Spinal cord (tissue), 10 donors: ENCODE measurements at places on chromosomes 2 and 18.

DNA sequence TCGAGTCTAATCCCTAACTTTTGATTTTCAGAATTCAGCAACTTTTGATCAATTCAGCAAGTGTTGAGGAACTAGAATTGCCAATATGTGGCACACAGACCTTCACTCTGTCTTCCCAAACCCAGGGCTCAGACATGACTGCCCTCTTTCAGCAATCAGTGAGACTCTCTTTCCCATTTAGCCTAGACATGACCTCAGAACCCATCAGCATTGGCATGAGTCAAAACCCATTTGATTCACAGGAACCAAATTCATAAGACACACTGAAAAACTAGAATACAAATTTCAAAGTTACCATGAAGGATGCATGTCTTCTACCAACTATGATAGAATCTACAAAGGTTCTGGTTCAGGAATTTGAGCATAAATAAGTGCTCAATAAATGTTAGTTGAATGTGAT is 113.6 kb upstream of the MAP3K20 start:
- no peaks in the 10 kb centered on the region for H3K27me3 ChIP-seq
- peaks cover 4% of the 10 kb centered on the region for H3K36me3 ChIP-seq
- no peak overlapping the region for H3K27ac ChIP-seq
- no peak for DNase-seq
- H3K4me3 ChIP-seq, result no peak overlapping the region

DNA sequence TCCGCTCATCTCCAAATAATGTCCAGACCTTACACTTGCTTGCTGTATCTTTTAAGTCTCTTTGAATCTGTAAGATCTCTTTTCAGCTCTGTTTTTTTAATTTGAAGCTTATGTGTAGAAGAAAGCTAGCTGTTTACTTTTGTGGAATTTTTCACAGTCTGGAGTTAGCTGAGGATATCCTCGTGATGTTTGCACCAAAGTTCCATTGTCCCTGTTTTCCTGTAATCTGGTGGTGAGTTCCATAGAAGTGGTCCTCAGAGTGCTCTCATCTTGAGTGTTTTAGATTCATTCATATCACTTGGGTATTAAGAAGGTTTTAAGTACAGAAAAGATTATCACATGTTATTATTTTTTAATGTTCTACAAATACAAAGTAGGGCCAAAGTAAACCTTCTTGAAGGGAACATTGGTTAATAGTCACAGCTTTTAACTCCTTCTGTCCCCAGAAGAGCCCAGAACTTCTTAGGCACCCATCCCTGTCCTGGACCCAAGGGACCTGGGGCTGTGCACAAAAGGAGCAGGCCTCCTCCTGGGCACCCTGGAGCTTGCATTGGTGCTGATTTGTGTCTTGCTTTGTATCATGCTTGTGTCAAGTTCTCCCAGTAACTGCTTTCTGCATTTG is 15.0 kb downstream of the MLPH start:
- H3K4me1 ChIP-seq, result peaks cover 5% of the 10 kb centered on the region
- H3K36me3 ChIP-seq, result no peaks in the 10 kb centered on the region
- H3K27me3 ChIP-seq, result no peaks in the 10 kb centered on the region
- no peak for DNase-seq
- no peak overlapping the region for H3K4me3 ChIP-seq
- no peak overlapping the region for H3K27ac ChIP-seq

DNA sequence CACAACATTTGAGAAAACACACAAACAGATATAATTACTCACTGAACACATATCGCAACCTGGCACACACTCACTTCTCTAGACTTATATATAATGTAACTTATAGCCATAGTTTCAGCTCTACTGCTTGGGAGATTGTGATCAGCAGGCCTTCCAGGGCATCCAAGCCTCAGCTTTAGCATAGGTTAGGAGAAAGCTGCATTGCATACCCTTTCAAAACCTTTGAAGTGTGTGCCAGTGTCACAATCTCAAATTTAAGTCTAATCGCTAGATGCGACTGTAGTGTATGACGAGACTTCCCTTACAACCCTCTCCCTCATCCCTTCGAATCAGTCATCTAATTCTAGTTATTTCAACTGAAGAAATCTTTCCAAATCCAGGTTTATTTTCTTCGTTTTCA is 30.9 kb downstream of the SLC66A3 start:
- DNase-seq, result no peak
- peaks cover 13% of the 10 kb centered on the region for H3K36me3 ChIP-seq
- H3K4me3 ChIP-seq, result no peak overlapping the region
- no peak overlapping the region for H3K27ac ChIP-seq

- H3K4me3 ChIP-seq, result no peak overlapping the region
- no peaks in the 10 kb centered on the region for H3K36me3 ChIP-seq
- H3K27ac ChIP-seq, result no peak overlapping the region
- no peak for DNase-seq
These were observed 138.1 kb downstream of the B3GNT2 start for GRCh38 chr2:62334009-62334408.

DNA sequence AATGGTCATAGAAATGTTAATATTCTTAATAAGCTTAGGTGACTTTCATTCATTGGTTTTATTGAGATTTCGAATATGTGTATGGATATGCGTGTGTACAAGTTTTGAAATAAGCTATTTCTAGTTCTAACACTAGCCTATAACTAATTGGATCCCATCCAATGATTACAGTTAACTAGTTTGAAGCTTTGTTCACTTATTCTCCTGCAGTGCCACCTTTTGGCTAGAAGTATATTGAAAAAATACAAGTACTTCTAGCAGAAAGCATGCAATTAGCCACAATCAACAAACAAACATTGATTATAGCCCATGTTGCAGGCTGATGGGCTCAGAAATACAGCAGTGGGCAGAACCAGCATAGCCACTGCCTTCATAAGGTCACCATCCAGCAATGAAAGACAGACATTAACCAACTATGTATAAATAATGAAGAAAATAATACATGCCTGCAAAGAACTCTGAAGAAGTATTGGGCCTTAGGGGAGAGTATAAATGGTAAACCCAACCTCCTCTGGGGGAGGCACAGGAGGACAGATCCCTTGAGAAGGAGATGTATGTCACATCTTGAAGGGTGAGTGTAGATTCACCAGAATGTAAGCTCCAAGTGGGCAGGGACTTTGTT is 5.1 kb upstream of the PIEZO2 start:
- no peak overlapping the region for H3K4me3 ChIP-seq
- H3K4me1 ChIP-seq, result peaks cover 3% of the 10 kb centered on the region
- no peak for DNase-seq
- no peak overlapping the region for H3K27ac ChIP-seq
- peaks cover 16% of the 10 kb centered on the region for H3K27me3 ChIP-seq
- H3K36me3 ChIP-seq, result no peaks in the 10 kb centered on the region

GRCh38 chr2:63051795-63052333 is 1.2 kb downstream of the OTX1 start:
- H3K27me3 ChIP-seq, result peaks cover 100% of the 10 kb centered on the region
- no peak overlapping the region for H3K4me3 ChIP-seq
- H3K36me3 ChIP-seq, result peaks cover 7% of the 10 kb centered on the region
- peaks cover 93% of the 10 kb centered on the region for H3K4me1 ChIP-seq

- peak overlapping the region; percentile 37 for H3K4me3 ChIP-seq
- H3K36me3 ChIP-seq, result peaks cover 4% of the 10 kb centered on the region
- peak; percentile 44 for DNase-seq
- peaks cover 19% of the 10 kb centered on the region for H3K4me1 ChIP-seq
These were observed 15.6 kb downstream of the RNF144A start for GRCh38 chr2:6932828-6933227.

DNA sequence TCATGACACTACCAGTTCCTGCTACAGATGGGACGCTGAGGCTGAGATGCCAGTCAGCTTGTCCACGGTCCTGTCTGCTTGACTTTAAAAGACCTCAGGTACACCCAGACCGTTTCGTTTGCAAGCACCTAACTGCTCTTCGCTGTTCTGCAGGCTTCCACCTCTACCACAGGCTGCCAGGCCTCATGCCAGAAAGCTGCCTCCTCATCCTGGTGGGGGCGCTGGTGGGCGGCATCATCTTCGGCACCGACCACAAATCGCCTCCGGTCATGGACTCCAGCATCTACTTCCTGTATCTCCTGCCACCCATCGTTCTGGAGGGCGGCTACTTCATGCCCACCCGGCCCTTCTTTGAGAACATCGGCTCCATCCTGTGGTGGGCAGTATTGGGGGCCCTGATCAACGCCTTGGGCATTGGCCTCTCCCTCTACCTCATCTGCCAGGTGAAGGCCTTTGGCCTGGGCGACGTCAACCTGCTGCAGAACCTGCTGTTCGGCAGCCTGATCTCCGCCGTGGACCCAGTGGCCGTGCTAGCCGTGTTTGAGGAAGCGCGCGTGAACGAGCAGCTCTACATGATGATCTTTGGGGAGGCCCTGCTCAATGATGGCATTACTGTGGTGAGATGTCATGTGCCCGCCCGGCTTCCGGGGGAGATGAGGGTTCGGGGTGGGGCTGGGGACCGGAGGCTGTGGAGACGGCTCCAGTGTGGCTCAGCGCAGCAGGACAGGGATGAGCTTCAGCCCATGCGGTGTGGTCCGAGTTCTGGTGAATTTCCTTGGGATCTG is 5.9 kb downstream of the SLC9A4 start:
- DNase-seq, result no peak
- H3K27ac ChIP-seq, result no peak overlapping the region
- no peaks in the 10 kb centered on the region for H3K36me3 ChIP-seq
- H3K4me1 ChIP-seq, result no peaks in the 10 kb centered on the region

DNA sequence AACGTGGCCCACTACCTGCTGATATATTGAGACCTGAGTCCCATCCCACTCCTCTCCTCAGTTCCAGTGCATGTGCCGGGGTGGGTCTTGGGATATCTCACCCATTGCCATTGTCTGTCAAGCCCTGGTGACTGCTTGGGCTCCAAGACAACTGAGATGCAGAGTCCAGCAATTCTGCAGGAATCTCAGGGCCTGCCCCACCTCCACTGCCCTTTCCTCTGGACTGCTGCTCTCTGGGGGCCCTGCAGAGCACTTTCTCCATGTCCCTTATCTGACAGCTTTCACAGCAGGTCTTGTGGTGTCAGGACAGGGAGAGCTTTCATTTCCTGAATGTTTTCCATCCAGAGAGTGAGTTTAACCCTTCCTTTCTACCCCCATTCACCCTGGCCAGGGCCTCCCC is 152.9 kb downstream of the ARL4C start:
- no peak for DNase-seq
- H3K27me3 ChIP-seq, result no peaks in the 10 kb centered on the region
- H3K36me3 ChIP-seq, result no peaks in the 10 kb centered on the region
- H3K4me1 ChIP-seq, result no peaks in the 10 kb centered on the region
- no peak overlapping the region for H3K27ac ChIP-seq

GRCh38 chr2:20629181-20629580 is 21.7 kb downstream of the HS1BP3 start:
- H3K4me1 ChIP-seq, result peaks cover 38% of the 10 kb centered on the region
- H3K36me3 ChIP-seq, result peaks cover 53% of the 10 kb centered on the region
- H3K27me3 ChIP-seq, result no peaks in the 10 kb centered on the region

DNA sequence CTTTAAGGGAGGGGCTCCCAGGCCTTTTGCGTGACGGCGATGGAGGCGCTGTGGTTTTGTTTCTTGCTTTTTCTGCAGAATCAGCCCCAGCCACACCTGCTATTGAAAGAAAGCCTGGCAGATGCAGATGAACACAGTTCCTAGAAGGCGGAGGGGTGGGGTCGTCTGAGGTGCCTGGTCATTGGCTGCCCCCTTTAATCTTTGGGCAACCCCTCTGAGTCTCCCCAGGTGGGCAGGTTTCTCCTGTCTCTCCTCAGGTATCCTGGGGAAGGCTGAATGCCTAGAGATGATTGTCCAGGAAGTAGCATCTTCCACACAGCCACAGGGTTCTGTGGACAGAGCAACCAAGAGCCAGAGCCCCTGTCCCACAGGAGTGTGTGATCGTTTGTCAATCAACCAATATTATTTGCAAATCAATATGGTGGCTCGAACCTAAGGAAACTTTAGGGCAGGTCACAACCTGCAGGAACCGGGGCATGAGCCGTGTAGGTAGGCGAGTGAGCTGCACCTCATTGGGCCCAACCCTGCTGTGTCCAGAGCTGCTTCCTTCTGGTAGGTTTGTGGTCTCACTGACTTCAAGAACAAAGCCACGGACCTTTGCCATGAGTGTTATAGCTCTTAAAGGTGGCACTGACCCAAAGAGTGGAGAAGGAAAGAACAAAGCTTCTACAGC is 104.3 kb downstream of the NDUFA10 start:
- peaks cover 2% of the 10 kb centered on the region for H3K4me1 ChIP-seq
- no peak for DNase-seq
- H3K4me3 ChIP-seq, result no peak overlapping the region
- no peaks in the 10 kb centered on the region for H3K36me3 ChIP-seq

GRCh38 chr2:16722677-16723076 is 57.0 kb upstream of the CYRIA start:
- no peaks in the 10 kb centered on the region for H3K36me3 ChIP-seq
- peaks cover 8% of the 10 kb centered on the region for H3K4me1 ChIP-seq
- H3K27ac ChIP-seq, result no peak overlapping the region
- H3K4me3 ChIP-seq, result no peak overlapping the region

DNA sequence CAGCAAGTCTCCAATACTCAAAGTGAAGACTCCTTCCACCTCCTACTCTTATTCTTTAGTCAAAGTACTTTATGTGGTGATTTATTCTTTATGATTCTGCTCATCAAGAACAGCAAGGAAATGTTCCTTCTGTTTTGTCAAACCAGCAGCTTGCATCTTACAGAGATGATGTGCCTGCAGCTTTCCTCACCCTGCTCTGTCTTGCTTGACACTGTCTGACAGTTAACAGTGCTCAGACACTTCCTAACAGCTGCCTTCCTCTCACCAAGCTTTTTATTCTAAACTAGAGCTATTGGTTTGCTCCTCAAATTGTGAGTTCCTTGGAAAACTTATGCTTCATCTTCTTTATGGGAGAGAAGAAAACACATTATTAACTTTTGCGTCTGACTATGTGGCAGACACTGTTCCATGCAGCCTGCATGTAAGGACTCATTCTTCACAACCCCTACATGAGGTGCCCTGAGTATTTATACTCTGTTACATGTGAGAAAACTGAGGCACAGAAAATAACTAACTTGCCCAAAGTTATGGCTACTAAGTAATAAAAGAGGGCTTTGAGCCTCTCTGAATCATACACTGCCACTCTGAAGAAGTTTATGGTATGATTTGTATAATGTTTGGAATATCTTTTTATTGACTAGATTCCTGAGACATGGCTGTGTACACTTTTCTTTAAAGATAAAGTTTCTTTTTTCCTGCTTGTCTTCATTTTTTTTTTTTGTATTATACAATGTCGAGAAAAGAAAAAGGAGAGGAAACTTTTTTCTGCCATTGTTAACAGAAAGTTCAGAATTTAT is 723.3 kb upstream of the DDX18 start:
- H3K27ac ChIP-seq, result no peak overlapping the region
- no peak overlapping the region for H3K4me3 ChIP-seq
- no peaks in the 10 kb centered on the region for H3K27me3 ChIP-seq

DNA sequence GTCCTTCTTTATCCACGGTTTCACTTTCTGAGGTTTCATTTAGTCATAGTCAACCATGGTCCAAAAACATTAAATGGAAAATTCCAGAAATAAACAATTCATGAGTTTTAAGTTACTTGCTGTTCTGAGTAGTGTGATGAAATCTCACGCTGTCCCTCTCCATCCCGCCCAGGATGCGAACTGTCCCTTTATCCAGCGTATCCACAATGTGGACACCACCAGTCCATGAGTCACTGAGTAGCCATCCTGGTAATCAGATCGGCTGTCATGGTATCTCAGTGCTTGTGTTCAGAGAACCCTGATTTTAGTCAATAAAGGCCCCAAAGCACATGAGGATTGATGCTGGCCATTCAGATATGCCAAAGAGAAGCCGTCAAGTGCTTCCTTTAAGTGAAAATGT is 3.7 kb downstream of the SP140L start:
- H3K4me3 ChIP-seq, result no peak overlapping the region
- H3K27me3 ChIP-seq, result no peaks in the 10 kb centered on the region
- H3K4me1 ChIP-seq, result no peaks in the 10 kb centered on the region
- no peak for DNase-seq
- H3K36me3 ChIP-seq, result no peaks in the 10 kb centered on the region
- no peak overlapping the region for H3K27ac ChIP-seq
